ENCODE measurements at places on chromosomes 5 and 9.

GRCh38 chr9:137243626-137244485 lies 2.8 kb downstream of the TUBB4B start:
- no peak for DNase-seq

DNA sequence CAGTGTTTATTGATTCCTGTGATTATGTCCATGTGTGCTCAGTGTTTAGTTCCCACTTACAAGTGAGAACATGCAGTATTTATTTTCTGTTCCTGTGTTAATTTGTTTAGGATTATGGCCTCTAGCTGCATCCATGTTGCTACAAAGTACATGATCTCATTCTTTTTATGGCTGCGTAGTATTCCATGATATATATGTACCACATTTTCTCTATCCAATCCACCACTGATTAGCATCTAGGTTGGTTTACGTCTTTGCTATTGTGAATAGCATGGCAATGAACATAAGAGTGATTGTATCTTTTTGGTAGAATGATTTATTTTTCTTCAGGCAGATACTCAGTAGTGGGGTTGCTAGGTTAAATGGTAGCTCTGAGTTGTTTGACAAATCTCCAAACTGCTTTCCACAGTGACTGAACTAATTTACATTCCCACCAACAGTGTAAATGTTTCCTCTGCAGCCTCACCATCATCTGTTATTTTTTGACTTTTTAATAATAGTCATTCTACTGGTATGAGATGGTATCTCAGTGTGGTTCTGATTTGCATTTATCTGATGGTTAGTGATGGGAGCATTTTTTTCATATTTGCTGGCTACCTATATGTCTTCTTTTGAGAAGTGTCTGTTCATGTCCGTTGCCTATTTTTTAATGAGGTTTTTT lies 47.5 kb upstream of the ELL2 start:
- DNase-seq = no peak

DNA sequence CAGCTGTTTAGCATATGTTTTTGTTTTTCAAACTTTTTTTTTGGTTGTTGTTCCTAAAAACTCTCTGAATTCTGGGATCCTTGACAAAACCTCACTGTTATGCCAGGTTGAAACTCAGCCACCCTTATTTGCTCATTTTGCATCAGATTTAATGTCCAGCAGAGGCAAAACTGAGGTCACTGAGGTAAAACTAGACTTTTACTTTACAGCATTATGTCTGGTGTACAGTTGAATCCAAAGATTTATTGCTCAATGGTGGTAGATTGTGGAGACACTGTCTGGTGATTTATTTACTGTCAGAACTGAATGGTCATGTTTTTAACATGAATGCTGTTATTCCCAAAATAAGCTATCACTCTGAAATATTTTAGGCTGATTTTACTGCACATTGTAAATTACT lies 87.9 kb downstream of the FBXL7 start:
- DNase-seq = no peak

DNA sequence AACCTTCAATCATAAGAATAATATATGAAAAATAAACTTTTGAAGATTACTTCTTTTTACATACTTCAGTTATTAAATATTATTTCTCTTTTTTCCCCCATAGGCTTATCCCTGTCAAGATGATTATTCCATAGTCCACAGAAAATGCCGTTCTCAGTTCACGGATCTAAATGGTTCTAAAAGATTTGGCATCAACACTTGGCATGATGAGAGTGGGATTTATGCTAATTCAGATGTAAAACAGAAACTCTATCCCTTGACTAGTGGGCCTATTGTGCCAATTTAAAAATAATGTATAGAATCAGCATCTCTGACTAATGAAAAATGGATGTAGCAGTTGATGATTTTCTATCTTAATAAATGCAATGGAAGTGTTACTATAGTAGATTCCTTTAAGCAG lies 85.2 kb downstream of the CFAP95 start:
- DNase-seq = no peak

DNA sequence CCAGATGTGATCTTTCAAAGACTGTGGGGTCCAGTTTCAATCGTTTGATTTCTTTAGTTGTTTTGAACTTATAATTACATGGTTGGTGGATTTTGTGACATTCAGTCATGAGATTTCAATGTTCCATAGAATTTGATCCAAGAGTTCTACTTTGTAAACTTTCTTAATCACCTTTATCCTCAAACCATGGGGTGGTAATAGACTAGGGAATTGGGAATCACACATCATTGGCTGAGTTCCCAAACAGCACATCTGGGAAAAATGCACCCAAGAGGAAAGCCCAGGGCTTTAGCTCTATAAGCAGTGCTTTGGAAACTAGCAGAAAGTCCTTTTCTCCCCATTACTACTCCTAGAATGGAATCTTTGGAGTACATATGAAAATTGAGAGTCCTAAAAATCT lies 177.6 kb downstream of the NNT start:
- DNase-seq = no peak

- no peak for DNase-seq
Measured at GRCh38 chr5:126354012-126354857, 69.0 kb upstream of the GRAMD2B start.

DNA sequence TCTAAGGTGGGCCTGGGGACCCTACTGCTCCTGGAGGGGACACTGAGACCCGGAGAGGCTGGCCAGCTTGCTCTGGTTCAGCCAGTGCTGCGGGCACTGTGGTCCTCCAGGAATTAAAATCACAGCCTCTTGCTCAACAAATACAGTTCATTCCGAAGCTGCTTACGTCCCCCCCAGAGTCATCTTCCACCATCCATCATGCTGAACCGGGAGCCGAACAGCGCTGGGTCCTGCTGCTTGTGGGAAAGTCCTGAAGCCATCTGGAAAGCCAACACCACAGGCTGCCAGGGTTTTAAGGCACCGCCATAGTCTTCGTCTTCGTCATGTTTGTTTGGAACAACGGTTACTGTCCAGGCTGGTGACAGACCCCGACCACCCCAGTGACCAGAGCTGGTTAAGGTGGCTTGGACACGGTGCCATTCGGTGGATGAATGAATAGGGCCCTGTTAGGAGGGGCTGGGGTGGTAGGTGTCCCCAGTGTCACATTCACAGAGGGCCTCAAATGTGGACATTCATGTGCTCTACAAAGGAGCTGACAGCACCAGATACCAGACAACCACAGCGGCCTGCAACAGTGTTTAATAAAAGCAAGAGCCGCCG lies 81.6 kb upstream of the PHYKPL start:
- no peak for DNase-seq

DNA sequence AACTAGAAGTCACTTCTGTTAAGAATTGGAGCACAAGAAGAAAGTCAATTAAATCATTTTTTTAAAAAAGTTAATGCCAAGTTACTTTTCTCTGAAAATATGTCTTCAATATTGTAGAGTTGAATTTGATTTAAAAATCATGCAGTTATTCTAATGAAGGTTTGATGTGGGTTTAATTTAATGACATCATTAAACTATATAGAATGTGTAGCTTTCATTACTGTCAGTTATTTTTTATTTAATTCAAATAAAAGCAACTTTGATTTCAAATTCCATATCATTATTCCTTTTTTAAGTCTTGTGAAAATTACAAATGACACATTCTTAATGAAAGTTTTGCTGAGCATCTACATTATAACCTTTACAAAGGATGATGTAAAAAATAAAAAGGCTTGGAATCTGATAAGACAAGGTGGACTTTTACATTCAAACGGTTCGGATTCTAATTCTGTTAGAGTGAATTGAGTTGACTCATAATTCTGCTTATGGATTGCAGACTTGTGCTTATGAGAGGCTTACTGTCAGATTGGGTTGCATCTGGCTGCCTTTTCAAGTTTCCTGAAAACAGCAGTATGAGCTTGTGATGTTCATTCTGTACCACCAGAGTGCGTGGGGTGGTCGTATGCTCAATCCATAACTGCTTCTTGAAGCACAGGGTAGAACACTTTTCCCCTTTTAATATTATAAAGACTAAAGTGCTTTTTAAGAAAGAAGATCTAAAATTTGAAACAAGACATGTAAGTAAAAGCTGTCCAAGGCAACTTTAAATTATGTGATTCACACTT lies 253.0 kb upstream of the ARRDC3 start:
- no peak for DNase-seq

GRCh38 chr9:761176-761792 lies 80.2 kb upstream of the DMRT1 start:
- no peak for DNase-seq

GRCh38 chr5:65952259-65952658 lies 25.9 kb downstream of the ERBIN start:
- no peak for DNase-seq

GRCh38 chr9:110797611-110798010 lies 129.0 kb downstream of the MUSK start:
- no peak for DNase-seq

DNA sequence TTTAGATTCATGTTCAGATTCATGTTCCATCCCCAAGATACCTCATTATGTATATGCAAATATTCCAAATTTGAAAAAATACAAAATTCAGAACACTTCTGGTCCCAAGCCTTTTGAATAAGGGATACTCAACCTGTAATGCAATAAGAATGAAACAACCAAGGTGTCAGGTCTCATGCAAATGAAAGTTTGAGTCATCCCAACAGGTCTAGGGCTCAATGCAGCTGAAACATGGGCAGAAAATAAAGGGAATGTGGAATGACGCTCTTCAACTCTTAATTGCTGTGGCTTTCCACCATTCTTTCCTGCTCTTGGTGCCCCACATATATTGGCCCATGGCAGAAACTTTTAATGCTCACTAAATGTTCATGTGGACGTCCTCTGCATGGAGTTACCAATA lies 107.3 kb upstream of the DAPK1 start:
- no peak for DNase-seq

GRCh38 chr9:134185536-134186011 lies 21.2 kb upstream of the RNU6ATAC start:
- no peak for DNase-seq

DNA sequence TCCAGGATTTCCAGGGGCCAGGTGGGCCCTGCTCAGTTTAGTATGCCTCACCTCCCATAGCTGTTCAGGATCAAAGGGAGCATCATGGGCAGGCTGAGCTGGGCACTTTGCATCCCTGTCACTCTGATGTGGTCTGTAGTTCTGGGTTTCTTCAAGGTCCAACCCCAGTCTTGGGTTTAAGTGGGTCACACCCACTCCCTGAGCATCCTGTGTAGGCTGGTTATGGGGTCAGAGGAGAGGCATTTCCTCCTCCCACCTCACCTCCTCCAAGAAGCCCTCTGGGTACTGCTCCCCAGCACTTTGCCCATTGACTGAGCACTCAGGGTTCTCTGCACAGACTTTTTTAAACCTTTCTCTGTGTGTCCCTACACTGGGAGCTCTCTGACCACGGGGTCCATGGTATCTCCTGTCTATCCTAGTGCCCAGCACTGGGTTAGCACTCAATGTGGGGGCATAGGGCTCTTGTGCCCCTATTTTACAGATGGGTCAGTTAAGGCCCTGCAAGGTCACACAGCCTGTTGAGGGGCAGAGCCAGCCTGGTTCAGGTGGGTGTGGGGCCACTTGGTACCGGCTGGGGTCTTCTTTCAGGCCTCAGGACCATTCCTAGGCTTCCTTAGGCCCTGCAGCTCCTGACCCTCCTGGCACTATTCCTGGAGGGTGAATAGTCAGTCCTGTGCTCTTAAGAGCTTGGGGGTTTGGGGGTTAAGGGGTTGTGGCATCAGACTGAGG lies 19.0 kb downstream of the CXXC5 start:
- DNase-seq = no peak

DNA sequence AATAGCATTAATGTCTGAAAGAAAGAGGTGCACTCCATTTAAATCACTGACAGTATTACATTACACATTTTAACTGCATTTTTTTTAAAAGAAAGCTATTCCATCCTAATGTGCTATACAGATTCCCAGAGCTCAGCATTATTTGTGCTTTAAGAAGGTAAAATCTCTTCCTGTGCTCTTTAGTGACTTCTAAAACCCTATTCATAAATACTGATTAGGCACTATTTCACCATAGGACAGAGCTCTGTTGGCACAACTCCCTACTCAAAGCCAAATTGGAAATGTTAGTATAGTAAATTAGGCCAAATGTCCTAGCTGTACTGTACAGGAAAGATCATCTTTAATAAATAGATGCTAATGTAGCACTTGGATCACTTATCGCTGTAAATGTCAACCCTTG lies 262.5 kb downstream of the TUSC1 start:
- DNase-seq = no peak

DNA sequence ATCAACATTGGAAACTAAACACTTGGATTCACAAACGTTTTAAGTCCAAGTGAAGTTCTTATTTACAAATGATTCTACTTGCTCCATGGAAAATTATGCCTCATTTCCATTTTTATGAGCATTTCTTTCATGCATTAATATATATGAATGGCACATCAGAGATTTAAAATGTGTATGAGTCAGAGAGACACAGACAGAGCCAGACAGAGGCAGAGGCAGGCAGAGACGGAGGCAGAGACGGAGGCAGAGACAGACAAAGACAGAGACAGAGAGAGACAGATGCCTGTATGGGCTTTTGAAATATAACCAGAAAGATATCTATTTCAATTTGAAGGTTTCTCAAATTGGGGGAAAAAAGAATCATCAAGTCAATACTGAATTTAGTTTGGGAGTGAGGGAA lies 649.0 kb downstream of the PTPRD start:
- no peak for DNase-seq

DNA sequence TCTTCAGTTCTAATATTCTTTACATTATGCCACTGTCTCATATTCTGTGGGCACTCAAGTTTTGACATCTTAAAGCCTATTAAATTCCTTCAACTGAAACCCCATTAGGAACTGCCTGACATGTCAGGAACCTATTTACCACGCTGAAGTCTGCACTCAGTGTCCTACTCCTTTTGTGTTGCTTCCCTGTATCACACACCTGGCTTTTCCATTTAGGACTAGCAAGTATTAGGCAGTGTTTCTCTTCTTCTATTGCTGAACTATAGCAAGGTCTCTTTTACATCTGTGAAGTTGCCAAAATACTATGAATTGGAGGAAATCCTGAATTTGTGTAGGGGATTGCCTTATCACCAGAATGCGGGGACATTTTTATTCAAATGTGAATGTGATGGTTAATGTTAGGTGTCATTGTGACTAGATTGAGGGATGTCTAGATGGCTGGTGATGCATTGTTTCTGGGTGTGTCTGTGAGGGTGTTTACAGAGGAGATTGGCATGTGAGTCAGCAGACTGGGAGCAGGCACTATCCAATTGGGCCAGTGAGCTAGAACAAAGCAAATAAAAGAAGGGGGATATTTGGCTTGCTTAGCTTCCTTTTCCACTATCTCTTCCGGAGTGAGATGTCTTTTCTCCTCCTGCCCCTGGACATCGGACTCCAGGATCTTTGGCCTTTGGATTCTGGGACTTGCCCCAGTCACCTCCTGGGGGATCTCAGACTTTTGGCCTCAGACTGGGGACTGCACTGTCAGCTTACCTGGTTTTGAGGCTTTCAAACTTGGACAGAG lies 21.2 kb upstream of the VCAN start:
- no peak for DNase-seq

DNA sequence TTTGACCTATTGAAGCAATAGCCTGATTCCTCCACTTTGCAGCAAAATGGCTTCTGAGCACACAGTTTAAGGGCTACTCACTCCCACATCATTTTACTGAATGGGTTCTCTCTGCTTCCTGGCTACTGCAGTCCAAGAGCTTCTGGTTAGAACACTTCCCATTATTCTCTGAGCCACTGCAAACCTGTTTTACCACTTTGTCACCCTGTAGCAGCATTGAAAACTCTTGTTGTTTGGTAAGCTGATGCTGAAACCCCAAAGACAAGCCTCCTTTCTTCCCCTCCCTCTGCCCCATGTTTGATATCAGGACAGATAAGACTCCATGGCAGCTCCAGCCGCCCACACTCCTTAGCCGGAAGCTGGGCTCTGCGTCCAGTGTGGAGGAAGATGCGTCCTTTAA lies 84.4 kb upstream of the RARS1 start:
- no peak for DNase-seq

Measured in endothelial cell (in vitro differentiated cells).